ENCODE measurements at places on chromosomes 12 and 14.

DNA sequence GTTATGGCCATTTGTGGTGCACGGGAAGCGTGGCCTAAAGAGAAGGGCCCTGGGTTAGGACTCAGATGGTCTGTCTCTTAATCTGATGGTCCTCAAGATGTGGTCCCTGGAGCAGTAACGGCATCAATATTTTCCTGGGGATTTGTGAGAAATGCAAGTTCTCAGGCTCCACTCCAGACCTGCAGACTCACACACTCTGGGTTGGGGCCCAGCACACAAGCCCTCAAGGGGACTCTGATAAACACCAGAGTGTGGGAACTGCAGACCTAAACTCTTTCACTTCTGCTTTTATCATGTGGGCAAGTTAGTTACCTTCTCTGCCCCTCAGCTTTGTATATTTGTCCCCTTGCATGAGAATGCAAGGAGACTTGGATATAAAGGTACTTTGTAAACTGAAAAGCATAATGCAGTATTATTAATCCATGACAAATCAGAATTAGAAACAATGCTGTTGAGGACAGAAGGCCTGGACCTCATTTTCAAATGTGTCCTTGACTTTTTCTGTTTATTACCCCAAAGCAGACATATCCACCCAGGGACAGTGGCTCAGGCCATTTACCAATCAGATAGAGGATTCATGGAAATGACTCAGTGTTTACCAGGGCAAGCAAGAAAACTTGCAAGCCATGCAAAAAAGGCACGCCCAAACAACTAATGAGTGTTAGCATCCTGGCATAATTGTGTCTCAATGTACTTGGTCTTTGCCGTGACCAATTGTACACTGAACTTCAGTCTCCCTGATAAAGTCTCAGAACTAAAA, 157.0 kb downstream of the ASCL1 start:
- no peak for DNase-seq

GRCh38 chr14:91400696-91401095, 16.9 kb downstream of the CCDC88C start:
- no peak for DNase-seq

- no peak for DNase-seq
Observed at GRCh38 chr12:116996093-116996492, 85.3 kb downstream of the FBXW8 start.

GRCh38 chr12:120242971-120243699, 22.4 kb downstream of the PXN start:
- no peak for DNase-seq

DNA sequence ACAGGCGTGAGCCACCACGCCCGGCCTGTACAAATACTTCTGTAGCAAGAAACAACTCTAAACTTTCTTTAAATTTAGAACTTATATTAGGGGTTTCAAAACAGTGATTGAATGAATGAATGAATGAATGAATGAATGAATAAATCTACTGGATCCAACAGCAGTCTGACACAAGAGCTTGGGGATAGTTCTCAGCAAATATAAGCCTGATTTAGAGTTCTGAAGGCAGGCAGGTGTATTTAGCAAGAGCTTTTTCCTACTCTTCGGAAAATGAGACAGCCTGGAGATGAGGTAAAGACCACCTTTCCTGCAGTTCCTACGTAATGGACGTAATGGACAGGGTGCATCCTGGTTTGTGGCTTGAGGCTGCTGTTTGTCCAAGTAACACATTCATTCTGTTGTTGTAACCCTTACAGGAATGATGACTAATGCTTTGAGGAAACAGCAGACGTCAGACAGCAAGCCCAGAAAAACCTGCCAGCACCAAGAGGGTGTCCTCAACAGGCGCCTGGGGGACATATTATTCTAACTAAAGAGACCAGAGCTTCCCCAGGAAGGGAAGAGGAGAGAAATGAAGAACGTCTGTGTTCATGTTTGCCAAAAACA, 277.4 kb upstream of the SOX5 start:
- DNase-seq, result no peak

GRCh38 chr12:64609536-64610078, 688 bp upstream of the RASSF3 start:
- no peak for DNase-seq

- DNase-seq, result no peak
Observed at GRCh38 chr12:106774808-106775524, 484 bp downstream of the RIC8B start.

GRCh38 chr14:58920230-58920629, 268.2 kb upstream of the DAAM1 start:
- DNase-seq, result no peak

- DNase-seq, result no peak
Observed at GRCh38 chr12:94286583-94287244, 138.3 kb downstream of the PLXNC1 start.

DNA sequence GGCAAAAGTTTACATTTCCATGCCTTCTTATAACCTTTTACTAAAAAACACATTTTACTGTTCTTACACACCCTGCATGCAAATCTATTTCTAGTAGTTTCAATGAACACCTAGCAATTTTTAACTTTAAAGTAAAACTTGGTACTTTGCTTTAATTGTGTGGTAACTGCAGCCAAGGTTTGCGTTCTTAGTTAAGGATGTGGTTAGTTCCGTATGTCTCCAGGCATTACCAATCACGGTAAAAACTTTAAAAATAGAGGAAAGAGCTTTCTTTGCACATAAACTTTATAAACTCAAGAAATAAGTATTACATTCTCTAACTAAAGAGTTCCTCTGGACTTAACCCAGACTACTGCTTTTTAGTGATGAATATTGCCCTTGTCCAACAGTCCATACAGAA, 795.2 kb downstream of the SLC16A7 start:
- DNase-seq, result no peak

- no peak for DNase-seq
Observed at GRCh38 chr12:130859161-130859560, 12.7 kb upstream of the RAN start.

DNA sequence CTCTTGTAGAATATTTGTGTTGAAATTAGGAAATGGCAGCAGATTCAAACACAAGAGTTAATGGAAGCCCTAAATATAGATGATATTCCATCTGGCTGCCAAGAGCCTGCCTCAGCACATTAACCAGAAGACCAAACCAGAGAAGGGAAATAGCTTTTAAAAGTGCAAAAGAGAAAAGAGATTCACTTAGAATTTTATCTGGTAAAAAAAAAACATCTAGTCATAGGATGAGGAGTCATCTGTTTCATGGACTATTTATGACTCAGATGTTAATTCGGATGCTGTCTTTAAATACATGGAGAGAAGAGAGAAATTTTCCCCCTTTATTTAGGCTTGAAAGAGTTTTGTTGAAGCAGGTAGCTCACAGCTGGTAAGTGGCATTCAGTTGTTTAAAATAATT, 201.6 kb upstream of the NUDT4 start:
- no peak for DNase-seq

GRCh38 chr12:6478416-6478815, 7.9 kb upstream of the VAMP1 start:
- DNase-seq, result no peak

GRCh38 chr14:72792051-72792788, 101.7 kb downstream of the DPF3 start:
- DNase-seq, result no peak

GRCh38 chr12:11822081-11822834, 172.8 kb downstream of the ETV6 start:
- DNase-seq, result no peak

Measured in CMK (cell line).